Stomach (tissue), 19 donors: ENCODE measurements at places on chromosomes 2 and 18. TPM values are rescaled to one million over a fixed set of nuclear protein-coding genes. Genes with fewer than 3 reads are reported as not detected.
A peak's percentile ranks its signal among the peaks of the same experiment; 100 is the strongest.

The CPO gene
- not detected for total RNA-seq

- H3K4me1 ChIP-seq, result peaks cover 29% of the 10 kb centered on the region
- H3K27ac ChIP-seq, result peak overlapping the region; percentile 46
- DNase-seq, result peak; percentile 58
These were observed 176.4 kb downstream of the AGAP1 start for GRCh38 chr2:235669983-235670962.

GRCh38 chr2:170715062-170715931 is at the start of gene SP5:
TSS of gene SP5 (plus strand) at chr2:170715337. CDS start at chr2:170715513, 176 bp downstream.
- peaks cover 69% of the 10 kb centered on the region for H3K4me1 ChIP-seq
- no peaks in the 10 kb centered on the region for H3K36me3 ChIP-seq
- peak within 1 kb of the TSS; percentile 83 for H3K27ac ChIP-seq
- H3K4me3 ChIP-seq, result peak within 1 kb of the TSS; percentile 52
- H3K27me3 ChIP-seq, result peaks cover 98% of the 10 kb centered on the region

GRCh38 chr2:17708501-17708900 is 45.1 kb downstream of the SMC6 start:
- H3K36me3 ChIP-seq, result peaks cover 81% of the 10 kb centered on the region
- H3K27ac ChIP-seq, result no peak overlapping the region
- H3K4me1 ChIP-seq, result no peaks in the 10 kb centered on the region
- no peaks in the 10 kb centered on the region for H3K27me3 ChIP-seq
- no peak overlapping the region for H3K4me3 ChIP-seq

- H3K36me3 ChIP-seq, result no peaks in the 10 kb centered on the region
- no peaks in the 10 kb centered on the region for H3K4me1 ChIP-seq
- H3K4me3 ChIP-seq, result no peak overlapping the region
- H3K27ac ChIP-seq, result no peak overlapping the region
- H3K27me3 ChIP-seq, result no peaks in the 10 kb centered on the region
These were observed 465.1 kb downstream of the LPIN1 start for GRCh38 chr2:12211326-12212175.

The RIF1 gene
- total RNA-seq, result 22.8 TPM

The PDE11A gene
- total RNA-seq, result 0.87 TPM

GRCh38 chr2:44743473-44743872 is 198.0 kb upstream of the SIX3 start:
- H3K4me3 ChIP-seq, result no peak overlapping the region
- H3K27ac ChIP-seq, result no peak overlapping the region
- H3K4me1 ChIP-seq, result no peaks in the 10 kb centered on the region
- no peaks in the 10 kb centered on the region for H3K36me3 ChIP-seq

GRCh38 chr2:162301151-162301804 is 17.2 kb downstream of the IFIH1 start:
- H3K4me1 ChIP-seq, result no peaks in the 10 kb centered on the region
- no peak overlapping the region for H3K4me3 ChIP-seq
- H3K27ac ChIP-seq, result no peak overlapping the region
- peak; percentile 59 for DNase-seq

GRCh38 chr18:13407484-13407883 is 188.9 kb downstream of the LDLRAD4 start:
- no peaks in the 10 kb centered on the region for H3K36me3 ChIP-seq
- H3K27ac ChIP-seq, result no peak overlapping the region
- no peak for DNase-seq
- H3K4me1 ChIP-seq, result no peaks in the 10 kb centered on the region
- H3K27me3 ChIP-seq, result no peaks in the 10 kb centered on the region

The TBC1D8 gene
- 74.2 TPM for total RNA-seq

DNA sequence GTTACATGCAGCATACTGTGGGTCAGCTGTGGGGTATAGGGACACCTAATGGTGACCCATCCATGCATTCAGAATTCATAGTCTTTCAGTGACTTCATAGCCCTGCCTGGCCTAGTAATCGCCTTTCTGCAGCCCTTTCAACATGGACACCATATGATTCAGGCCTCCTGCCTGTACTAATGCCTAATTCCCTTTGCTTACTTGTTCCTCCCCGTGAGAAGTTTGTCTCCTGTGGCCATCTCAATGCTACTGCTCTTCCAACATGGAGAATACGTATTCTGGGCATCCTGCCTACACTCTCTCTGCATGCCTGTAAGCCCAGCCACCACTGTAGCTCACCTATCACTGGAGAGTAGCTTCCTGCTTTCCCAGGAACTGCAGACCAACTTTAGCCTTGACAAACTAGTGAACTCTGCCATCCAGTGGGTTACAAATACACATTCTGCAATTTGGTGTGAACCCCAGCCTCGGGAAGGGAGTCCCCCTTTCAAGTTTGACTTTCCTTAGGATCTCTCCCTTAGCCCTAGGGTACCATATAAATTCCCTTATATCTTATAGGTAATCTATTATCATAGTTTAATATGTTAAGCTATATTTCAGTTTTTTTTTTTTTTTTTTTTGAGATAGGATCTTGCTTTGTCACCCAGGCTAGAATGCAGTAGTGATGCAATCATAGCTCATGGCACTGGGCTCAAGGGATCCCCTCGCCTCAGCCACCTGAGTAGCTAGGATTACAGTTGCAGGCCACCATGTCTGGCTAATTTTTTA is 22.3 kb downstream of the M1AP start:
- no peaks in the 10 kb centered on the region for H3K4me1 ChIP-seq
- no peak overlapping the region for H3K4me3 ChIP-seq
- no peaks in the 10 kb centered on the region for H3K27me3 ChIP-seq

DNA sequence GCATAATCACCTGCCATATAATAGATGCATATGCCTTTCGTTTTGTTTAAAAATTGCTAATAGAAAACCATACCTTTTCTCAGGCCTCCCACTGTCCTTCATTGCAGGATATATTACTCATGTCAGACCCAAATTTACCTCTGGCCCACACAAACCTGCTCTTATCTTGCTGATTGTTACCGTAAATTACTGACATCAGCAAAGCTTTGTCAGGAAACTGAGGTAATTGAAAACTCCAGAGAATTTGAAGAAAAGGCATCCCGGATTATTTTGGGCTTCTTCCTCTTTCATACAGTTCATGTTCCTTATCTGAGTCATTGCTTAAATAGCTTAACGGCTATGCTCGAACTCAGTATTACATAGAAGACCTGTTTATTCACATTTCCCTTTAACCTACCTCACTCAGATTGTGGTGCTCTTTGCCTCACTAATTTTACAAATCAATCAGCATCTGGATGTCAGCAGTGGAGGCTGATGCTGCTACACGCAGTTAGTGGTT is 145.7 kb downstream of the ZEB2 start:
- H3K4me3 ChIP-seq, result no peak overlapping the region
- H3K4me1 ChIP-seq, result no peaks in the 10 kb centered on the region
- H3K36me3 ChIP-seq, result no peaks in the 10 kb centered on the region
- H3K27me3 ChIP-seq, result no peaks in the 10 kb centered on the region
- DNase-seq, result no peak

GRCh38 chr18:26709897-26710296 is 155.6 kb downstream of the AQP4 start:
- no peak overlapping the region for H3K27ac ChIP-seq
- no peaks in the 10 kb centered on the region for H3K36me3 ChIP-seq
- no peak for DNase-seq
- H3K27me3 ChIP-seq, result no peaks in the 10 kb centered on the region

- H3K36me3 ChIP-seq, result no peaks in the 10 kb centered on the region
- no peak overlapping the region for H3K4me3 ChIP-seq
- no peak for DNase-seq
- H3K4me1 ChIP-seq, result peaks cover 66% of the 10 kb centered on the region
- no peaks in the 10 kb centered on the region for H3K27me3 ChIP-seq
These were observed 97.6 kb downstream of the COL6A3 start for GRCh38 chr2:237316339-237316738.
